Fibroblast of skin of right biceps (primary cell): ENCODE measurements at places on chromosomes 3 and 15.
A peak's percentile ranks its signal among the peaks of the same experiment; 100 is the strongest.

DNA sequence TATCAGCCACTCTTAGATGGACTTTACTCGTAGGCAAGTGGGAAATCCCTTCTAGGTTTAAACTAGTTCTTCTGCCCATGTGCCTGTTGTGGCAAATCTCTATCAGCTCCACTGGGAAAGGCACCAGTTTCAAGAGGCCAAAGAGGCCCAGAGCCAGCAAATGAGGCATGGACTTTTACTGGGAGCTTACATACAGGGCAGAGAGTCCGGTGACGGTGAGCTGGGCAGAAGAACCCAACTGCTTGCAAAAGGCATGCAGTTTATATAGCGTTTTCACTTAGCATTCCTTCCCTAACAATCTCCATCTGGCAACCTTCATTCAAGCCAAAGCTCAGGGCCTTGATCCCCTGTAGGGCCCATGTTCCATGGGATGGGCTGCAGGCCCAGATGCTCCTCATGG, 93.0 kb upstream of the C3orf80 start:
- DNase-seq, result no peak

GRCh38 chr15:84112025-84112424, 123.5 kb upstream of the GOLGA6L4 start:
- DNase-seq, result peak; percentile 31

- DNase-seq, result no peak
Observed at GRCh38 chr3:107997671-107998070, 93.2 kb downstream of the CD47 start.

DNA sequence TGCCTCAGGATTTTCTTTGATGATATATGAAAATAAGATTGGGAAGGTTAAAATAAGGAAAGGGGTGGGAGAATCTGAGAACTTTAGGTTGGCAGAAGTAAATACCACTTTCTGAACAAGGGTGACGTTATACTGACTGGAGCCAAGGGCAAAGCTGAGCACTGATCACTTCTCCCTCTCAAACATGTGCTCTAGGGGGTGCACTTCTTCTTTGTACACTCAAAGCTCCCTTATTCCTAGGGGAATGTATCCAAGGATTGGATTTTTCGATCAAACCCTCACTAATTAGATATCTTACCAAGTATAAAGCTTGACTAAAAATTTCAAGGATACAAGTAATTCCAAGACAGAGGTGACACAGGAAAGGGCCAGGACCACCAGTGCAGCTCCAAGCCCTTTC, 243.9 kb upstream of the UMPS start:
- DNase-seq, result no peak

- DNase-seq, result peak; percentile 86
Observed at GRCh38 chr3:129305592-129306091, 27.0 kb downstream of the HMCES start.

GRCh38 chr3:17088602-17089313, 204.0 kb downstream of the PLCL2 start:
- DNase-seq, result no peak

DNA sequence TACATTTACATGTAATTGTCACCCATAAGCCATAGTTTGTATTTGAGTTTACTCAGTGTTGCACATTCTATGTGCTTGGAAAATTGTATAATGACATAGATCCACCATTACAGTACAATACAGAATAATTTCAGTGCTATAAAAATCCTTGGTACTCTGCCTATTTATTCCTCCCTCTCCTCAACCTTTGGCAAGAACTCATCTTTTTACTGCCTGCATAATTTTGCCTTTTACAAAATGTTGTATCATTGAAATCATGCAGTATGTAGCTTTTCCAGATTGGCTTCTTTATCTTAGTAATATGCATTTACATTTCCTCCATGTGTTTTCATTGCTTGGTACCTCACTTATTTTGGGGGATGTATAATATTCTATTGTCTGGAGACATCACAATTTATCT, 786.9 kb upstream of the SEMA6D start:
- DNase-seq, result no peak

- DNase-seq, result no peak
Observed at GRCh38 chr3:146221276-146221675, 29.6 kb downstream of the PLSCR4 start.

DNA sequence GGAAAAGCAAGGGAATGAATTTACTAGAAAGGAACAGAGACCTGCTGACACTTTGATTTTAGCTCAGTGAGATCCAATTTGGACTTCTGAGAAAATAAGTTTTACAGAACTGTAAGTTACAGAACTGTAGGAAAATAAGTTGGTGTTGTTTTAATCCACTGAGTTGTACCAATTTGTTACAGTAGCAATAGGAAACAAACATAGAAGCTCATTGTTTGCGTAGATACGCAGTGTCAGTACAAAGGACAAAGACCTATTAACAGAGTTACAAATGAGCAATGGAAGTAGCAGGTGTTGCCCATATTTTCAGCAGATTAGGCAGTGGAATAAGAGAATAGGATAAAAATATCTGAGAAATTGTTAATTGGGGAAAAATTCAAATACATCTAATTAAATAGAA, 385.8 kb upstream of the CNTN6 start:
- no peak for DNase-seq

GRCh38 chr3:184096811-184097383, at the start of gene HTR3E:
Gene HTR3E (plus strand): TSS chr3:184097064. CDS start chr3:184097530, 466 bp downstream.
- no peak for DNase-seq

- no peak for DNase-seq
Observed at GRCh38 chr15:74821790-74822158, 4.7 kb upstream of the CPLX3 start.

- no peak for DNase-seq
Observed at GRCh38 chr3:16305111-16305541, 40.1 kb downstream of the OXNAD1 start.

GRCh38 chr3:43968465-43968864, 273.2 kb upstream of the TOPAZ1 start:
- DNase-seq, result no peak

DNA sequence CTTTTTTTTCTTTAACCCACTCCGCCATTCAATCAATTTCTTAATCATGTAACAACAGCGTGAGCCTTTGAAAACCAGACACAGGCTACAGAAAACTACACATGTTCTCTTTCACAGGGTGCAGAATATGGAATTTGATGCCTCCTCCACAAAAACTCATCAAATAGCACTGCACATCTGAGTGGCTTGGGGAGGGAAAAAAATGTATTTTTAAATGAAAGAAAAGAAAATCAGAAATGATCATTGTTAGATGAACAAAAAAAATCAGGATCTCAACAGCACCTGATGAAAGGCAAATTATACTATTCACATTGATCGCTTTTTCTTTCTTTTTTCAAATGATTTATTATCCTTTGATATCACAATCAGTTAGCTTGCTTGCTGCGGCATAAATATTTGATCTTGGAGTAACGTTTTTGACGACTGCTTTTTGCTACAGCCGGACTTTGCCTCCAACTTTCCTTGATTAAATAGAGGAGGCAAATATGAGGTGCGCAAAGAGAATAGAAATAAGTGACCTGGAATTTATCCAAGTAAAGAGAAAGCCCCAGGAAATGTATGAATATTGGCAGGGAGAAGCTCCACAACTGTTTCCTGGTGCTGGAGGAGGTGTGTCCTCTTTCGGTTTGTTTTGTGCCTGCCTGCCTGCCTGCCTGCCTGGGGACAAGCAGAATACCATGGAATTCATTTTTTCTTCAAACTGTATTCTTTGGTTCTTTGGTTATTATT, 63.1 kb downstream of the EDEM1 start:
- peak; percentile 30 for DNase-seq

- no peak for DNase-seq
Observed at GRCh38 chr3:73398084-73398483, 226.7 kb downstream of the PDZRN3 start.

GRCh38 chr3:19075037-19075436, 73.3 kb upstream of the KCNH8 start:
- no peak for DNase-seq

DNA sequence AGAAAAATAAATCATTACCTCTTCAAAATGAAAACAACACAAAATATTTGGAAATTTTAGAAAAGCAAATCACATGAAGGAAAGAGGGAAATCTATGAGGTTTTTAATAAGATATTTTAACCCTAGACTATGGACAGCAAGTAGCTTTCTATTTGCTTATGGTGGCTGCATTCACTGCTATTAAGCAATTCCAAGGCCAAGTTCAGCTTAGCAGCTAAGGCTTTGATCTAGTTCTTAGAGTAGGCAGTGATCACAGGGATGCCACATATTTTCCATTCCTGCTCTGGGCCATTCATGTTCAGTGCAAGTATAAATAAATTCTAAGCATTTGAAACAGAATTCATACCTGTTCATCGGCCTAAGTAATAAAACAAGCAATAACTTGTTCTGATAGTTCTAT, 235.3 kb downstream of the CDIN1 start:
- DNase-seq, result no peak

GRCh38 chr3:153927107-153927506, 194.1 kb upstream of the ARHGEF26 start:
- peak; percentile 89 for DNase-seq

GRCh38 chr15:38129531-38130204, 123.0 kb upstream of the SPRED1 start:
- peak; percentile 99 for DNase-seq

DNA sequence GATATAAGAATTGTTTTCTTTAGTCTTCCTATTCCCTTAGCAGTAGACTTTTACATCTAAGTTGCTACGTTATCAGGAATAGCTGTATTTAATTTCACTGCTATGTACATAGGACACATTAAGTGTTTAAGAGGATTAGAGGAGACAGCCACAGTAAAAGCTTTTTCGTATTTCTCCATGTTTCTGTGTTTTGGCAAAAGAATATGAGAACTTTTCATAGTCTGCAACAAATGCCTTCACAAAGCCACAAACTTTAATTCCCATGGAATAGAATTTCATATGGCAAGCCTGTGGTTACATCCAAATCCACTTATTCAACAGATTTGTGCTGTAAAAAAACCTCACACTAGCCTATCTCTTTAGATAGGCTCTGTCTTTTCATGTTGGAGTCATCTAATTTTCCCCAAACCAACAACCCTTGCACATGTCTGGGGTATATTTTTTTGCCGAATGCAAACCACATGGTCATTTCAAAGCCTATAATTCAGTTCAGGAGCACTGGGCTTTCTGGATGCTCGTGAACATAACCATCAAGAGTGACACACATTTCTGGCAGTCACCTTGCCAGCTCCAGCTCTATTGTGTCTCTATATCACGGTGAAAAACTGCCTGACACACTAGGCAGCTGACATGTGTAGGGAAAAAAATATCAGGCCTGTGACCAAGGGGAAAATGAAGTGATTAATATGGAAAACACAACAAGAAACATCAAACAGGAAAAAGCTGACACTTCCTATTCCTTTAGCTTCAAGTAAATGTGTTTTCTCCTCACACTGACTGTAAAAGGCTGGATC, 19.2 kb downstream of the PLD1 start:
- peak; percentile 68 for DNase-seq

DNA sequence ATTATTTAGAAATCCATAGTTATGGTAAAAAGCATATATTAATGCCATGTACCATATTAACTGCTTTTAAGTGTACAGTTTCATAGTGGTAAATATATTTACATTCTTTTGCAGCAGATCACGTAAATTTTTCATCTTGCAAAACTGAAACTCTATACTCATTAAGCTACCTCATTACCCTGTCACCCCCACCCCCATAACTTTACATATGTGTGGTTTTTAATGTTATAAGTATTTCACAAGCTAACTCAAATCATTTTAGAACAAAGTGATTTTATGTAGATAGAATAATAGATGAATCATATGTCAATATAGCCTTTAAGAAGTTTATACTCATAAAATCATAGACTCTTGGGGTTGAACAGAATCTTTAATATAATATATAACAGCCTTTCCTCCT, 7.1 kb upstream of the TP63 start:
- peak; percentile 7 for DNase-seq

DNA sequence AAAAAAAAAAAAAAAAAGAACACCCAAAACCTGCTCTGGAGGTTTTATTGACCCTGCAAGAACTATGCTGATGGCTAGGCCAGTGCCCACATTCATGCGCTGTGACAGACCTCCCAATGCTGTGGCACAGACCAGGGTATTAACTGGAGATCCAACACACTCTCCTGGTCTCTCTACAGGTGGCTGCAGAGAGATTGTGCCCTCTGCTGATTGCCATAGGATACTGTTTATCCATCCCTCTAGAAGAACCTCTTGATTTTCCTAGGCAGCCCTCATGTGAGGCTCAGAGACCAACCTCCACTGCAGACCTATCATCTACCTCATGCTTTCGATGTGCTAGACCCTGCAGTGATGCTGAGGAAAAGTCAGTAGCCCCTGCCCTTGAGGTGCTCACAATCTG, 125.5 kb upstream of the TRIM42 start:
- no peak for DNase-seq

DNA sequence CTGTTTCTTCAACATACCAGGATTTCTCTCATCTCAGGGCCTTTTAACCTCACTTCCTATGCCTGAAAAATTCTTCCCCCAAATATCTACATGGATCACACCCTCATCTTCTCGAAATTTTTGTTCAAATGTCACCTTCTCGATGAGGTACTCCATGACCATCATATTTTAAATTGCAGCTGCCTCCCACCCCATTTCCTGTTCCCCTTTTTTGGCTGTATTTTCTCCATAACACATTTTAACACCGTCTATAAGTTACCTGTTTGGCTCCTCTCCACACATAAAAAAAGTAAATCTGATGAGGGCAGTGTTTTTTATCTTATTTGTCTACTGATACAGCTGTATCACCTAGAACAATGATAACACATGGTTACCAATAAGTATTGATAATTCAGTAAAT, 20.7 kb upstream of the ZBED2 start:
- DNase-seq, result no peak

GRCh38 chr3:133477487-133477886, 77.6 kb downstream of the BFSP2 start:
- no peak for DNase-seq
